Astrocyte of the spinal cord (primary cell): ENCODE measurements at places on chromosomes 5 and 9.

DNA sequence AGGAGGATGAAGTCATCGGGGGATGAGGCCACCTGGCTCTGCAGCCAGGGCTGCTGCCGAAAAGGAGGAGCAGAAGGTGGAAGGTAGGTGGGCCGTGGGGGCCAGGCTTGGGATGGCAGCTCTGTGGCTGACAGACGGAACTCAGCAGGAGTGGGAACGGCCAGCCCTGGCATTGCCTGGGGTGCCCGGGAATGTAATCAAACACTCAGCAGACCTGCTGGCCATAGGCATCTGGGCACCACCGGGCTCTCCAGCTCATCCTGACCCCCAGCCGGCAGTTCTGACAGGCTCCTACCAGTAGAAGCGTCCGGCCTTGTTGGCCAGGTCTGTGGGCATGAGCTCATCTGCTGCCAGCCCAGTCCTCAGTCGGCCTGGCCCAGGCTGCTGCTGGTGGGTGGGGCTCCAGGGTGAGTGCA is 4.3 kb upstream of the FAT2 start:
- no peak for DNase-seq

DNA sequence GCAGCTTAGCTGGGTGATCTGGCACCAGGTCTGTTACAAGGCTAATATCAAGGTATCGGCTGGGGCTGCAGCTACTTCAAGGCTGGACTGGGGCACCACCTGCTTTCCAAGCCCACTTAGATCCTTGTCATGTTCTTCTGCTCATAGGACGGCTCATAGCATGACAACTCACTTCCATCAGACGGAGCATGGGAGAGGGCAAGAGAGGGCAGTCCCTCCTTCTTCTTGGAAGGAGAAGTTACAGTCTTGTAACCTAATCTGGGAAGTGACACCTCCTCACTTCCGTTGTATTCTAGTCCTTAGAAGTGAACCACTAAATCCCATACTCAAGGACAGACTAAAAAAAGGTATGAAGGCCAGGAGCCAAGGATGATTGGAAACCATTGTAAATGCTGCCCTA is 258.2 kb downstream of the MAST4 start:
- no peak for DNase-seq

GRCh38 chr5:147791181-147791580 is 8.7 kb upstream of the JAKMIP2 start:
- DNase-seq, result no peak

- peak; percentile 52 for DNase-seq
Observed at GRCh38 chr9:32431940-32432555, 47.6 kb downstream of the ACO1 start.

DNA sequence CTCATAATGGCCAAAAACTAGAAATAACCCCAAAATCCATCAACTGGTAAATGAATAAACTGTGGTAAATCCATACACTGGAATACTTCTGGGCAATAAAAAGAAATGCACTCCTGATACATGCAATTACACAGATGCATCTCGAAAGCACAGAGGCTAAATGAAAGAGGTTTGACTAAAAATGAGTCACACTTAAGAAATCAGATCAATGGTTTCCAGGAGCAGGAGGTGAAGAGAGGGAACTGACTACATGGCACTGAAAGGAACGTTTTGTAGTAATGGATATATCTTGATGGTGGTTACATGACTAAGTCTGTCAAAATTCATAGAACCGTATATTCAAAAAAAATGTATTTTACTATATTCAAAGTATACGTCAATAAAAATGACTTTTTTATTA is 42.4 kb downstream of the STRBP start:
- DNase-seq, result peak; percentile 23

DNA sequence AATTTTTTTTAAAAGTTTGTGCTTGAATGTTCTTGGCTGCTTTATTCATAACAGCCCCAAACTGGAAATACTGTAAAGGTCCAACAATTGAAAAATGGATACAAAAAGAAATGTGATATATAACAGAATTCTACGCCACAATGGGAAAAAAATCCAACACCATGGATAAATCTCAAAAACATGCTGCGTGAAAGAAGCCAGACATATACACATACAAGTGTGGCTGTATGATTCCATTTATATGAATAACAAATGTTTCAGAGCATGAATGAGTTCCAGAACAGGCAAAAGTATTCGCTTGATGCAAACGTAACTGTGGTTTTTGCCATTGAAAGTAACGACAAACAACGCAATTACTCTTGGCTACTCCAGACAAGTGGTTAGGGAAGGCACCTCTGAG is 7.2 kb upstream of the SFXN1 start:
- no peak for DNase-seq

DNA sequence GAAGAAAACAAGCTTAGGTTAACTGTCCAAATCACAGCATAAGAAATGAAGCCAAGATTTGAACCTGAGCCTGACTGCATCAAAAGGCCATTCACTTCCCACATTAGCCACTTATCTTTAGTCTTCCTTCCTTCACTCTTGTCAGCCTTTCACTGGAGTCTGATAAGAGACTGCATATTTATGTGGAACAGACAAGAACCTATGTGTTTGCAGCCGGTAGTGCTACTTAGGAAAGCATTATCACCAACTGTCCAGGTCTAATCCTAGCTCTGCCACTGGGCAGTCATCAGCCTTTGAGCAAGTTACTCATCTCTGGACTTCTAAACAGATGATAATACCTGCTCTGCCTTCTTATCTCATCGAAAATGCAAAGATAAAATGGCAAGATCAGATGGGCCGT is 12.1 kb upstream of the ATP6V0E1 start:
- DNase-seq, result no peak

DNA sequence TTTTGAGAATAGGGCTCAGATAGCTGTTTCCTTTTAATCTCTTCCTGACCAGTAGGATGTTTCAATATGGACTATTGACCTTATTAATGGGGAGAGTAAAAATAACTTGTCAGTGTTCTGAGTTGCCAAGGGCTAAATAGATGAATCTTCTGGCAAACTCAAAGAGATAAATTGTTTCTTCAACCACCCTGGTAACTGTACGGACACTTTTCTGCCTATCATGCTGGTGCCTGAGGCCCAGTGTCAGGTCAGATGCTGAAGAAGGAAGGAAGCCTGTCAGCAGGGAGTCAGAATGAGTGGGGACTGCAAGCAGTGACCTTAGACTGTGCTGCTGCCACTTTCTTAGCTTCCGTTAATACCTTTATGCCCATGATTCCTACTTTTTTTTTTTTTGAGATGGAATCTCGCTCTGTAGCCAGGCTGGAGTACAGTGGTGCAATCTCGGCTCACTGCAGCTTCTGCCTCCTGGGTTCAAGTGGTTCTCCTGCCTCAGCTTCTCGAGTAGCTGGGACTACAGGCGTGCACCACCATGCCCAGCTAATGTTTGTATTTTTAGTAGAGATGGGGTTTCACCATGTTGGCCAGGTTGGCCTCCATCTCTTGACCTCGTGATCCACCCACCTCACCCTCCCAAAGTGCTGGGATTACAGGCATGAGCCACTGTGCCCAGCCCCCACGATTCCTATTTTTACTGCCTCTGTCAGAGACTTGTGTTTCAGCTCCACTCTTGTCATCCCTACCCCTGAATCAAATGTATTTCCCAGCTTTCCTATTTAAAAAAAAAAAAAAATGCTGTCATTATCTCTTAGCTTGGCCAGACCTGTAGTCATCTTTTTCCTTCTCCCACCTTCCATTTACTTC is 33.7 kb downstream of the TGFBR1 start:
- DNase-seq, result no peak

DNA sequence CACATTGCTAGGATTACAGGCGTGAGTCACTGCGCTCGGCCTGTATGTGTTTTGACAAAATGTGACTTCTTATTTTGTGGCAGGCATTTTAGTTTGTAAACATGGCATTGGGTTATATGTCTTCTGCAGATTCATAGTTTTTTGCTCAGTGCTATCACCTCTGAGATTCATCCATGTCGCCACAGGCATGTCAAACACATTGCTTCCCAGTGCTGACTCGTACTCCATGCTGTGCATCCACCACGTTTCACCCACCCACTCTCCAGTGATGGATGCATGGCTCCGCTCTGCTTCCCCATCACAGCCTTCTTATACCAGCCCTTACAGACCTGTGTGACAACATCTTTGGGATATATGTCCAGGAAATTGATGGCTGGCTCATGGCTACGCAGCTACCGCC is 158.8 kb downstream of the GAS1 start:
- DNase-seq, result peak; percentile 78

- DNase-seq, result no peak
Observed at GRCh38 chr9:135416664-135417290, 62.8 kb upstream of the PPP1R26 start.

DNA sequence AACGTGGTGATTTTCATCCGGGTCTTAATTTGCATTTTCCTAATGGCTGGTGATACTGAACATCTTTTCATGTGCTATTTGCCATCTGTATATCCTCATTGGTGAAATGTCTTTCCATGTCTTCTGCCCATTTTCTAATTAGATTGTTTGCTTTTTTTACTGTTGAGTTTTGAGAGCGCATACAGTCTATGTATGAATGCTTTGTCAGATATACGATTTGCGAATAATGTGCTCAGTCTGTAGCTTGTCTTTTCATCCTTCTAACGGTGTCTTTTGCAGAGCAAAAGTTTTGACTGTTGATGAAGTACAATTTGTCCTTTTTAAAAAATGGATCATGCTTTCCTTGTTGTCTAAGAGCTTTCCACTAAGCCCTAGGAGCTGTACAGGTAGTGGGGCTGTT is 143.0 kb downstream of the RGS3 start:
- no peak for DNase-seq

DNA sequence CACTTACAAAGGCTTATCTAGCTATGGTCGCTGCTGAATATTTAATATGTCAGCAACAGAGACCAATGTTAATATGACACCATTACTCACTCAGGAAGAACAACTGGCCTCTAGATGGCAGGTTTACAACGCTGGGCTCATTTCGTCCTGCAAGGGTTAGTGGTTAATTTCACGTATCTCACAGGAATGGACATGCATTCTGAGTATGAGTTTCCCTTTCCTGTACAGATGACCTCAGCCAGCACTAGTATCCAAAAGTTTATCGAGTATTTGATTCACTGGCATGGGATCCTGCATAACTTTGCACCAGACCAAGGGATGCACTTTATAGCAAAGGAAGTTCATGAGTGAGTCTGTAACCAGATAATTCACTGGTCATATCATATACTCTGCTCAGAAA is 8.7 kb upstream of the TRPC7 start:
- no peak for DNase-seq

DNA sequence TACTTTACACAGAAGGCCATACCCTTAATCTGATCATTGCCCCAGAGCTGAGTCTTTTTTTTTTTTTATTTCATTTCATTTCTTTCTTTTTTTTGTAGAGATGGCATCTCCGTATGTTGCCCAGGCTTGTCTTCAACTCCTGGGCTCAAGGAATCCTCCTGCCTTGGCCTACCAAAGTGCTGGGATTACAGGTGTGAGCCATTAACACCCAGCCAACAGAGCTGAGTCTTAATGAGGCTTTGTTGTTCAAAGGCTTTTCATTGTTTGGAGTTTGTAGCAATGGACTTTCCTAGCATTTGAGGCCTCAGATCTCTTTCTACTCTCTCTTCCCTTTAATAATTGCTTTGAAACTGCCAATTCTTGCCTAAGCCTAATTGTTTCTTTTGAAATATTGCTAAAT is 176.5 kb upstream of the FBN2 start:
- no peak for DNase-seq

GRCh38 chr5:74275171-74275992 is 365.1 kb downstream of the ENC1 start:
- peak; percentile 31 for DNase-seq

- peak; percentile 21 for DNase-seq
Observed at GRCh38 chr5:4674166-4674565, 466.0 kb upstream of the ADAMTS16 start.

GRCh38 chr5:127001621-127002296 is 28.6 kb downstream of the MARCHF3 start:
- DNase-seq, result peak; percentile 85

- DNase-seq, result no peak
Observed at GRCh38 chr9:131203431-131204218, 72.7 kb downstream of the FAM78A start.
